ENCODE measurements at places on chromosomes 3 and 15. TPM values are rescaled to one million over a fixed set of nuclear protein-coding genes. Genes with fewer than 3 reads are reported as not detected.

Gene ECE2
- not detected for total RNA-seq

Gene LIPC
- total RNA-seq = 0.41 TPM

Gene RAMAC
- total RNA-seq = 19.3 TPM

Gene FSIP1
- 0.47 TPM for total RNA-seq

Gene DPPA2
- not detected for total RNA-seq

DNA sequence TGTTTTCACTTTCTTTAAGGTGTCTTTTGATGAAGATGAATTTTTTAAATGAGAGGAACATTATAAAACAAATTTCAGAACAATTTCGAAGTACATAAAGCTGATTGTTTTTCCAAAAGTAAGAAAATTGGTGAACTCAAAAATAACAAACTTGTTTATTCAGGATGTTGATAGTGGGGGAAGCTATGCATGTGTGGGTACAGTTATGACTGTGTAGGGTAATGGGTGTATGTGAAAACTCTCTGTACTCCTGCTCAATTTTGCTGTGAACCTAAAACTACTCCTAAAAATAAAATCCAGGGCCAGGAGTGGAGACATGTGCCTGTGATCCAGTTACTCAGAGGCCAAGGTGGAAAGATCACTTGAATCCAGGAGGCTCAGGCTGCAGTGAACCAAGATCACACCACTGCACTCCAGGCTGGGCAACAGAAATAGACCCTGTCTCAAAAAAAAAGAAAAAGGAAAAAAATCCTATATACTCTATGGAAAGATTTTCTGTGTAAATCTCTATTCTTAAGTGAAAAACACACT, 37.2 kb downstream of the PIK3CB start:
- DNase-seq = no peak
- H3K36me3 ChIP-seq = peaks cover 22% of the 10 kb centered on the region
- no peaks in the 10 kb centered on the region for H3K27me3 ChIP-seq
- H3K4me3 ChIP-seq = no peak overlapping the region
- no peak overlapping the region for H3K27ac ChIP-seq

DNA sequence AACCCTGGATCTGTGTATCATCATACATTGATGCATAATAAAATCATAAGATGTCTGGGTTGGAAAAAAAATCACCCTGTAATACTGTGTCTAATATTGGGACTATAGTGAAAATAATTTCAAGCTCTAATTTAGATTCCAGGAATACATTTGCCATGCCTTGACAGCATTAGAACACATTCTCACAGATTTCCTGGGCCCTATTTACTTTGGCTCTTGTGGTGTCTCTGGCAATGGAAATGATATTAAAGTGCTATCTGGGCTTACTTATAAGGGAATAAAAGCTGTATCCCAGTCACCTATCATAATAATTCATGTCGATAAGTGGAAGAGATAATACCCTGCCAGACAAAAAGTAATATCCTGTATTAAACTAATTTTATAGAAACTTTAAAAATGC, 472.0 kb downstream of the ZPLD1 start:
- no peak overlapping the region for H3K27ac ChIP-seq
- H3K4me1 ChIP-seq = no peaks in the 10 kb centered on the region
- H3K27me3 ChIP-seq = no peaks in the 10 kb centered on the region

- H3K27me3 ChIP-seq = no peaks in the 10 kb centered on the region
- no peaks in the 10 kb centered on the region for H3K4me1 ChIP-seq
- H3K27ac ChIP-seq = no peak overlapping the region
- no peak for DNase-seq
- no peak overlapping the region for H3K4me3 ChIP-seq
- no peaks in the 10 kb centered on the region for H3K36me3 ChIP-seq
These were observed 43.5 kb upstream of the SLC6A11 start for GRCh38 chr3:10772271-10773161.

DNA sequence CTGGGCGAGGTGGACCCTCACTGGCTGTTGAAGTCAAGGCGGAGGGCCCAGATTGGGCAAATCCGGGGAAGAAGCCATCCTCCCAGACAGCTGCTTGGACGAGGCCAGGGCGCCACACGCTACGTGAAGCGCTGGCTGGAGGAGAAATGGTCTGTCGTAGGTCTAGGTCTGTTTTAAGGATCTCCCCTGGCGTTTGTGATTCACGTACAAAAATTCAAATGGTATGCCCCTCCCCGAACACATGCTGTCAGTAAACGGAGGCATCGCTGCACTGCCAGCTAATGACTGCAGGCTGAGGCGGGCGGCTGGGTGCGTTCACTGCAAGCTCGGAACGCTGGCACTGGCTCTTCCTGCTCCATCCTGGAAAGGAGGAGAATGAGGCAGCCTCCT, 69.9 kb downstream of the EPHB3 start:
- H3K36me3 ChIP-seq = no peaks in the 10 kb centered on the region
- H3K27me3 ChIP-seq = no peaks in the 10 kb centered on the region
- no peak for DNase-seq
- H3K4me1 ChIP-seq = peaks cover 4% of the 10 kb centered on the region
- H3K4me3 ChIP-seq = no peak overlapping the region
- H3K27ac ChIP-seq = no peak overlapping the region

DNA sequence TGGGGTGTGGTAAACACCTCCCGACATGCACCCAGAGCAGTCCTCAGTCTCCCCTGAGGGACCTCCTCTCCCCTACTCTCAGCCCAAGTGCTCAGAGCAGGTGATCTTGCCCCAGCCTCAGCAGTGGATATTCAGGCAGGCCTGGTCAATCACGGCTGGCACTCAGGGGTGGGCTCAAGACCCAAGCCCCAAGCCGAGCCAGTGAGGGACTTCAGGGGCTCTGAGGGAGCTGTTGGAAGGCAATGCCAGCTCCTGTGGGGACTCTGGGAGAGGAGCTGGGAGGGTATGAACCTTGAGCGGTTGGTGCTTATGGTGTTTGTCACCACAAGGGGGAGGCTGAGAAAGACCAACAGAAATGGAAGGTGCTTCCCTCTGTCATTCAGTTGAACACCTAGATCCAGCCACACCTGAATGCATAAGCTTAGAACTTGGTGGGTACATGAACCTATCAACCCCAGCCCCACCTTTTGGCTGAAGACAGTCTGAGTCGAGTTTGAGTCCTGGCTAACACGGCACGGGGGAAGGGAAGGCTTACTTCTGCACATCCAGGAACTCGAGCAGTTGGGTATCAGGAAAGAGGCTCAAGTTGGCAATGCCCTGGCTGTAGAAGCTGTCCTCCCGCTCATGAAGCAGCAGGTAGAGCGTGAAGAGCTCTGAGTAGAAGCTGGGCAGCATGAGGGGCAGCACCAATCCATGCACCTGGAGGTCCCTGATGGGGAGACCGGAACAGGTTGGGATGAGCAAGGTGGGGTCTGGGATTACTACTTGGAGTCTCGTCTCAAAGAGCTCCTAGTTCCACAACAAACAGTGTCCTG, 19.2 kb downstream of the ALS2CL start:
- H3K36me3 ChIP-seq = no peaks in the 10 kb centered on the region
- H3K27me3 ChIP-seq = no peaks in the 10 kb centered on the region
- H3K27ac ChIP-seq = no peak overlapping the region
- no peak overlapping the region for H3K4me3 ChIP-seq
- DNase-seq = no peak
- no peaks in the 10 kb centered on the region for H3K4me1 ChIP-seq

DNA sequence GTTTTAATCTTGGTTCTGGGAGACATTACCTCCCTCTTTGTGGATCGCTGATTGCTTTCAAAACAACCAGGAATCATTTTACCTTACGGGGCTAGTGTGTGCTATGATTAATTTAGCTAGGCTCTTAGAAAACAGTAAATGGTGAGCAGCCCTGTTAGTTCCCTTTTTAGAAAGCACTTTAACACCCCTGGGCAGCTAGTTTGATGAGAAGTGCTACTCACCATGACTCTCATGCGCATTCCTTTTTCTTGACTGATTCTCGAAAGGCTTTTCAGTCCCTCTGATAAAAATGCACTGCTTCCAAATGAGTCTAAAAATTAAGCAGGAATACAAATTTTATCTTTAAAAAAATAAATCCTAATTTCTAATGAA, 75.3 kb upstream of the LEKR1 start:
- H3K27me3 ChIP-seq = no peaks in the 10 kb centered on the region
- no peak overlapping the region for H3K27ac ChIP-seq
- no peaks in the 10 kb centered on the region for H3K4me1 ChIP-seq

DNA sequence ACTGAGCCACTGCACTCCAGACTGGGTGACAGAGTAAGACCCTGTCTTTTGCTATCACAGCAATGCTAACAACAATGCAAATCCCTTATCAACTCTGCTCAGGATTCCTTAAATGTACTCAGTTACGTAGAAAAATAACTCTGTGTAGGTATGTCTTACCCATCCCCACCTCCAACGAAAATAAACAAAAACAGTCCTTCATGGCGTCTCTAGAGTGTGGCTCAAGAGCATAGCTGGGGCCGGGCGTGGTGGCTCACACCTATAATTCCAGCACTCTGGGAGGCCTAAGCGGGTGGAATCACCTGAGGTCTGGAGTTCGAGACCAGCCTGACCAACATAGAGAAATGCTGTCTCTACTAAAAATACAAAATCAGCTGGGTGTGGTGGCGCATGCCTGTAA, 13.2 kb upstream of the NCKIPSD start:
- H3K4me1 ChIP-seq = peaks cover 27% of the 10 kb centered on the region
- no peak overlapping the region for H3K27ac ChIP-seq
- H3K4me3 ChIP-seq = no peak overlapping the region
- no peaks in the 10 kb centered on the region for H3K27me3 ChIP-seq
- peaks cover 40% of the 10 kb centered on the region for H3K36me3 ChIP-seq
- DNase-seq = no peak

GRCh38 chr3:101381809-101382208, 61.4 kb upstream of the IMPG2 start:
- H3K36me3 ChIP-seq = no peaks in the 10 kb centered on the region
- H3K27me3 ChIP-seq = no peaks in the 10 kb centered on the region
- H3K27ac ChIP-seq = no peak overlapping the region
- no peak for DNase-seq
- no peak overlapping the region for H3K4me3 ChIP-seq

DNA sequence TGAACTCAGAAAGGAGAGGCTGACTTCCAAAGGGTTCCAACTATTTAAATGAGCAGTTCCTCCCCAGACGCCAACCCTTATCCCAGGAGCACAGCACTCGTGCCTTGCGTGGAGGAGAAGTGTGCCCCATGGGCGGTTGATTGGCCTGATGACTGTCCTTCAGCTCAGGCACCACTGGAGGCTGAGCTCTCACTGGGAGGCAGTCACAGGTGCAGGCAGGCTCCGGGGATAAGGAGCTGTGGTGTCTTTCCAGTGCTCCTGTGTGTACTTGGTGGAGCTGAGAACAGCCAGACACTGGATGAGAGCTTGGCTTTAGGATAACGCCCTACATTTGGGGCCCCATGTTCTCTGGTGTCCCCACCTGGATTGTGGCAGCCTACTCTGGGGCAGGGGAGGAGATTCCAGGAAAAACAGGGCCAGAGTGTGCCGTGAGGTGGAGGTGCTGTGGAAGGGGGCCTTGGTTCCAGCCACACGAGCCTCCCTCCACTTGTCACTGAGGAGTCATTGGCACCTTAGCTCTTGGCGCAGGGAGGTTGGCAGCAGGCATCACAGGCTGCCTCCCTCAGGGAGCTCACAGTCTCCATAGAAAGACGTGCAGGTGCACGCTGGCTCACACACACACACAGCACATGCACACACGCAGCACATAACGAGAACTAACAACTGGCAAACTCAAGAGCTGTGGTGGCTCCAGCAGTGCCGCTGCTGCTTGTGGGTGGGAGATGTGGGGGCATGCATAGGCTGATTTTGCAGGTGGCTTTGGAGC, 22.7 kb upstream of the EPHB3 start:
- peaks cover 8% of the 10 kb centered on the region for H3K4me1 ChIP-seq
- peaks cover 5% of the 10 kb centered on the region for H3K27me3 ChIP-seq
- H3K36me3 ChIP-seq = no peaks in the 10 kb centered on the region
- no peak overlapping the region for H3K4me3 ChIP-seq
- DNase-seq = no peak

GRCh38 chr15:38176155-38176554, 76.5 kb upstream of the SPRED1 start:
- no peaks in the 10 kb centered on the region for H3K36me3 ChIP-seq
- DNase-seq = no peak
- no peak overlapping the region for H3K4me3 ChIP-seq
- no peaks in the 10 kb centered on the region for H3K4me1 ChIP-seq

- peaks cover 24% of the 10 kb centered on the region for H3K4me1 ChIP-seq
- no peak overlapping the region for H3K27ac ChIP-seq
- no peak overlapping the region for H3K4me3 ChIP-seq
These were observed 117.9 kb upstream of the SPATA12 start for GRCh38 chr3:56942523-56942922.

DNA sequence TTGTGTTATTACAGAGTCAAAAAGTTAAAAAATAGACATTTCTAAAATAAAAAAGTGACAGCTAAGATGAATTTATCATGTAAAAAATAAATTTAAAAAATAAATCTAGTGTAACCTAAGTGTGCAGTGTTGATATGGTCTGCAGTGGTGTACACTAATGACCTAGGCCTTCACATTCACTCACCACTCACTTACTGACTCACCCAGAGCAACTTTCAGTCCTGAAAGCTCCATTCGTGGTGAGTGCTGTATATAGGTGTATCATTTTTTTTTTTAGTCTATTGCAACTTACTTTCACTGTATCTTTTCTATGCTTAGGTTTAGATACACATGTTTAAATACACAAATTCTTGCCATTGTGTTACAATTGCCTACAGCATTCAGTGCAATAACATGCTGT, 459.4 kb upstream of the ROBO1 start:
- H3K4me3 ChIP-seq = no peak overlapping the region
- H3K36me3 ChIP-seq = no peaks in the 10 kb centered on the region
- no peak for DNase-seq

- DNase-seq = no peak
- H3K4me1 ChIP-seq = no peaks in the 10 kb centered on the region
- H3K27ac ChIP-seq = no peak overlapping the region
- H3K4me3 ChIP-seq = no peak overlapping the region
- no peaks in the 10 kb centered on the region for H3K27me3 ChIP-seq
- no peaks in the 10 kb centered on the region for H3K36me3 ChIP-seq
These were observed 67.2 kb downstream of the NR1I2 start for GRCh38 chr3:119849126-119849525.

DNA sequence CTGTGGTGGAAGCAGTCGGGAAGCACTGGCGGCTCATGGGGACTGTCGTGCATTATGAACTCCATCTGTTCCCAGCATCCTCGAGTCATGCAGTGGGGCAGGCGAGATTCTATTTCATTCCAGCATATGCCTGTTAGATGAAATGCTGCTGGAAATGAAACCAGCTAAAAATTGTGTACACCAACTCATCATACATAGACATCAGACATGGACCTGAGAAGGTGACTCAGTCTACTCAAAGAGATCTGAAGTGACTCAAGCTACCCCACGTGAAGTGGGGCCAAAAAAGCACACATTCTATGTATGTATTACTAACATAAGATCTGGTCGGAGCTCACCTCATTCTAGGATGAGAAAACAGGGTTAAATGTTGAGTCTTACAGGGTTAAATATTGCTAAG, 47.5 kb upstream of the FAM98B start:
- DNase-seq = no peak
- H3K36me3 ChIP-seq = no peaks in the 10 kb centered on the region
- no peak overlapping the region for H3K4me3 ChIP-seq
- no peaks in the 10 kb centered on the region for H3K4me1 ChIP-seq
- no peaks in the 10 kb centered on the region for H3K27me3 ChIP-seq

- H3K27me3 ChIP-seq = no peaks in the 10 kb centered on the region
- no peak overlapping the region for H3K4me3 ChIP-seq
- DNase-seq = no peak
- no peaks in the 10 kb centered on the region for H3K36me3 ChIP-seq
- no peak overlapping the region for H3K27ac ChIP-seq
These were observed 12.5 kb downstream of the ZBTB47 start for GRCh38 chr3:42666022-42666421.

GRCh38 chr3:94406595-94406994, 343.7 kb downstream of the NSUN3 start:
- no peaks in the 10 kb centered on the region for H3K36me3 ChIP-seq
- no peak for DNase-seq
- no peak overlapping the region for H3K4me3 ChIP-seq
- H3K4me1 ChIP-seq = no peaks in the 10 kb centered on the region
- H3K27ac ChIP-seq = no peak overlapping the region

Data from CD4-positive, alpha-beta memory T cell (primary cell).